ENCODE measurements at places on chromosomes 5 and 9. TPM values are rescaled to one million over a fixed set of nuclear protein-coding genes. Genes with fewer than 3 reads are reported as not detected.

Gene RFESD
- 1.5 TPM for total RNA-seq

DNA sequence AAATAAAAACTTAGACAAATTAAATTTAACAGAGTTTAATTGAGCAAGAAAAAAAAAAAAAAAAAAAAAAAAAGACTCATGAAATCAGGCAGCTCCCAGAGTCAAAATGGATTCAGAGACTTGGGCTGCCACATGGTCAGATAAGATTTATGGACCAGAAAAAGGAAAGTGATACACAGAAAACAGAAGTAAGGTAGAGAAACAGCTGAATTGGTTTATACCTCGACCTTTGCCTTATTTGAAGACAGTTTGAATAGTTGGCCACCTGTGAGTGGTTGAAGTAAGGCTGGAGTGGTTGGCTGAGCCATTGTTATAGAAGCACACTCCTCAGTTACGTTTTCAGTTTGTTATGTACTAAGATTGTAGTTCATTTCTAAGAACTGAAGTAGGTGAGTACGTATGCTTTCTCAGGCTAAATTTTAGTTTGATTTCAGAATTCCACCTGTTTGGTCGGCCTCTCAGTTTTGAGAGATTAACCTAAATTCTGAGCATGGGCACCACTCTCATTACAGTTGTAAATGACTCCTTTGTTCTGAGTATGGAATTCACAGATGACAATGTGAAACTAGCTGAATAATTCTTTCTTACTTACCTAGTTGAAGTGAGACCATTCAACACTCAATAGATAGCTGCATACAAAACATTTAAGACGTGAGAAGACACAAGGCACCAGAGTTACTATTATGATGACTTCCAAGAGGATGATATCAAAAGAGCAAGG is 149.0 kb downstream of the AOPEP start:
- H3K27ac ChIP-seq: no peak overlapping the region
- no peaks in the 10 kb centered on the region for H3K27me3 ChIP-seq
- H3K36me3 ChIP-seq: no peaks in the 10 kb centered on the region
- no peak for DNase-seq

Gene ZFP37
- 1.5 TPM for total RNA-seq

- no peak overlapping the region for H3K4me3 ChIP-seq
- H3K4me1 ChIP-seq: no peaks in the 10 kb centered on the region
- no peak for DNase-seq
- no peak overlapping the region for H3K27ac ChIP-seq
- H3K36me3 ChIP-seq: no peaks in the 10 kb centered on the region
- H3K27me3 ChIP-seq: no peaks in the 10 kb centered on the region
These were observed 77.9 kb downstream of the CDH18 start for GRCh38 chr5:19910136-19910535.

- no peak overlapping the region for H3K4me3 ChIP-seq
- H3K27ac ChIP-seq: no peak overlapping the region
- DNase-seq: no peak
- no peaks in the 10 kb centered on the region for H3K27me3 ChIP-seq
- H3K36me3 ChIP-seq: no peaks in the 10 kb centered on the region
- no peaks in the 10 kb centered on the region for H3K4me1 ChIP-seq
These were observed 369.3 kb upstream of the IRX1 start for GRCh38 chr5:3226196-3226920.

- no peaks in the 10 kb centered on the region for H3K36me3 ChIP-seq
- H3K4me1 ChIP-seq: peaks cover 10% of the 10 kb centered on the region
- no peak overlapping the region for H3K27ac ChIP-seq
- no peak overlapping the region for H3K4me3 ChIP-seq
- DNase-seq: no peak
- H3K27me3 ChIP-seq: no peaks in the 10 kb centered on the region
These were observed 88.3 kb downstream of the PIK3R1 start for GRCh38 chr5:68303754-68304420.

DNA sequence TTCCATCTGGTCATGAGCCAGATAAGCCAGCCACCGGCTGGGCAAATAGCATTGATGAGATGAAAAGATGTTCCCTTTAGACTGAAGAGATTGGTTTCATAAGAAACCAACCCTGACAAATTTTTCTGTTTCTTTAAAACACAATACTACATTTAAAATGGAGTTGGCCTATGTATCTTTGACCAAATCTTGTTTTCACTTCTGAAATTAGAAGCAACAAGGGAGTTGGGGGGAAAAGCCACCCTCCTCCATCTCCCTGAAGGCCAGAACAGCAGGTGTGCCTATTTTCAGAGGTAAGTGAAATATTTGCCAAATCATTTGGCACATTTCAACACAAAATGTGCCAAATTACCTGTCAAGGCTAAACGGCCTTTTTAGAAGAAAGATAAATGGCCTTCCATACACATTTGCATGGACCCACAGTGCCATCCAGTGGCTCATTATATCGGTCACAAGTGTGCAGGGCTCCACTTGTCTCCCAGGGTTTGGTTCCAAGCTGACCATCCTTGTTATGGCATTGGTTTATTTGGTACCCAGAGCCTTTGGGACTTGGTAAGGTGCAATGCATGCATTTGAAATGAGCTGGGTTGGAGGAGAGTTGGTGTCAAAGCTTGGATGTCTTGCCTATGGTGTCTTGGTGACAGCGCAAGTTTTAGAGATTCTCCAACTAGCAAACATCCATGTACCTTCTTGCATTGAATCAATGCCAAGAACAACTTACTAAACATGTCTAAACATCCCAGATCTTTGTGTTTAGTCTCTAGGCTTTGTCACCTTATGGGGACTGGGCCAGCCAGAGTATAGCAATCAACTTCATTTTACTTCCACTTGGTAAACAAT is 372.0 kb upstream of the KIF2A start:
- H3K27me3 ChIP-seq: no peaks in the 10 kb centered on the region
- no peaks in the 10 kb centered on the region for H3K36me3 ChIP-seq
- no peak overlapping the region for H3K4me3 ChIP-seq
- H3K27ac ChIP-seq: no peak overlapping the region

DNA sequence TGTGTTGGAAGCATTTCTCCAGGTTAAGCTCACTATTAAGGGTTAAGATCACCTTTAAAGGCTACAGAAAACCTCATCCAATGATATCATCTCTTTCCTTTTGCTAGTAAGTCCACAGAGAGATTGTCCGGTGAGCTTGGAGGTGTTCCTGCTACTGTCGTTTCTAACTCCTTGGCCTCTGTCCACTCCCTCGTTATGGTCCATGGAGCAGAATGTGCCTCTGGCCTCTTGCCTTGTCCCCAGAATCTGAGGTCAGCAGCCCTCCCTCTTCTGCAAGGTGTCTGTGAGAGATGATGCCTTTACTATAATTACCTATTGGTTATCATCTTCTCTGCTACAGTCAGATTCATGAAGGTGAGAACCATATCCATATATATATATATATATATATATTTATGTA is 15.0 kb downstream of the ORM2 start:
- H3K36me3 ChIP-seq: peaks cover 4% of the 10 kb centered on the region
- no peak overlapping the region for H3K4me3 ChIP-seq
- no peak overlapping the region for H3K27ac ChIP-seq
- no peak for DNase-seq
- H3K27me3 ChIP-seq: no peaks in the 10 kb centered on the region

Gene FBN2
- total RNA-seq: 0.18 TPM

DNA sequence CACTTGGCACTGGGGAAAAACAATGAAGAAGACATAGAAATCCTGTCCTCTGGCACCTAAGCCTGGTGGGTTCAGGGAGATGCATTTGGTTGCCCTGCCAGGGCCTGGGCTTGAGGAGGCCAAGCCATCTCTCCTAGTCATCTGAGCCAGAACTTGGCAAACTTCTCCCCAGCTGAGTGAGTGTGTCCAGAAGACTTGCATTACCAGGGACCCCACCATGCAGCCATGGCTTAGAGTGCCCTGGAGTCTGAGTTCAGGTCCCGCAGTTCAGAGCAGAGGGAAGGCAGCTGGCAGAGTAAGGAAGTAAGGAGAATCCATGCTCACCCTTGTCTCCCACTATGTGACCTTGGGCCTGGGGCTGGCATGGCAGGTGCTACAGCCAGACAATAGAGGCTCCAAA is 37.4 kb upstream of the FCN1 start:
- DNase-seq: no peak
- no peaks in the 10 kb centered on the region for H3K4me1 ChIP-seq
- H3K27ac ChIP-seq: no peak overlapping the region
- H3K36me3 ChIP-seq: no peaks in the 10 kb centered on the region
- no peak overlapping the region for H3K4me3 ChIP-seq
- H3K27me3 ChIP-seq: no peaks in the 10 kb centered on the region
